ENCODE measurements at places on chromosomes 6 and 20. TPM values are rescaled to one million over a fixed set of nuclear protein-coding genes. Genes with fewer than 3 reads are reported as not detected.

OR2J3 gene
- not detected for total RNA-seq

C6orf15 gene
- 0.13 TPM for total RNA-seq

SPATA25 gene
- total RNA-seq: 0.90 TPM

ZNF334 gene
- 1.6 TPM for total RNA-seq

CHMP4B gene
- 48.5 TPM for total RNA-seq

SYNCRIP gene
- 66.6 TPM for total RNA-seq

HDGFL1 gene
- total RNA-seq: not detected

EPPIN gene
- total RNA-seq: not detected

SYTL3 gene
- 2.4 TPM for total RNA-seq

Measured in bronchial epithelial cell (primary cell).